Naive thymus-derived CD8-positive, alpha-beta T cell (primary cell): ENCODE measurements at places on chromosomes 1 and 21.

DNA sequence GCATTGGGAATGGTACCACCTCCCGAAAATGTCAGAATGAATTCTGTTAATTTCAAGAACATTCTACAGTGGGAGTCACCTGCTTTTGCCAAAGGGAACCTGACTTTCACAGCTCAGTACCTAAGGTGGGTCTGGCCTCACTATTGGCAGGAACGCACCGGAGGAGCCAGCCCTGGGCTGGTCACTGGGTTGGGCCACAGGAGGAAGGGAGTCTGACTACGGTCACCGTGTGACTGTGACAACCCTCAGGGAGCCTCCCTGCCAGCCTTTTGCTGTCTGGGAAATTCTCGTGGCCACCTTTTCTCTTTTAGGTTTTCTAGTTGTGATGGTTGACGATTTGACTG, 2.2 kb downstream of the IL10RB start:
- no peak for DNase-seq

DNA sequence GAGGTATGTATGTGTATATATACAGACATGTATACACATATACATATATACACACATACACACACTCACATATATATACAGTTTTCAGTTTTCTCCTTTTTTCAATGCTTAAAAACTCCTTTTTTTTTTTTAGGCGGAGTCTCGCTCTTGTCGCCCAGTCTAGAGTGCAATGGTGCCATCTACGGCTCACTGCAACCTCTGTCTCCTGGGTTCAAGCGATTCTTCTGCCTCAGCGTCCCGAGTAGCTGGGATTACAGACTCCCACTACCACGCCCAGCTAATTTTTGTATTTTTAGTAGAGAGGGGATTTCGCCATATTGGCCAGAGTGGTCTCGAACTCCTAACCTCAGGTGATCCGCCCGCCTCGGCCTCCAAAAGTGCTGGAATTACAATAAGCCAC, 27.0 kb downstream of the STYXL2 start:
- no peak for DNase-seq

- DNase-seq, result no peak
Measured at GRCh38 chr1:184635980-184636431, 118.7 kb downstream of the EDEM3 start.

DNA sequence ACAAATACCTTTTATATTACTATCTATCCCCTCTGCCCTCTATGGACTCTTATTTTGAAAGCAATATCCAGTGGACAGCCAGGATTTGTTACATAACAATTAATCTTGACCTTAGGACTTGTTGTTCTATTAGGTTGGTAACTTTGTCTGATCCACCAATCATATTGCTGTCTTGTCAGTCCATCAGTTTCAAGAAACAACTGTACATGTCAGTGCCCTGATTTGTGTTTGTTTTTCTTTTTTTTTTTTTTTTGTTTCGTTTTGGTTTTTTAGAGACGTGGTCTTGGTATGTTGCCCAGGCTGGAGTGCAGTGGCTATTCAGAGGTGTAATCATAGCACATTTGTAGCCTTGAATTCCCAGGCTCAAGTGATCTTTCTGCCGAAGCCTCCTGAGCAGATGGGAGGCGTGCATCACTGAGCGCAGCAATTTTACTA, 1.5 kb upstream of the SCP2 start:
- DNase-seq, result no peak

DNA sequence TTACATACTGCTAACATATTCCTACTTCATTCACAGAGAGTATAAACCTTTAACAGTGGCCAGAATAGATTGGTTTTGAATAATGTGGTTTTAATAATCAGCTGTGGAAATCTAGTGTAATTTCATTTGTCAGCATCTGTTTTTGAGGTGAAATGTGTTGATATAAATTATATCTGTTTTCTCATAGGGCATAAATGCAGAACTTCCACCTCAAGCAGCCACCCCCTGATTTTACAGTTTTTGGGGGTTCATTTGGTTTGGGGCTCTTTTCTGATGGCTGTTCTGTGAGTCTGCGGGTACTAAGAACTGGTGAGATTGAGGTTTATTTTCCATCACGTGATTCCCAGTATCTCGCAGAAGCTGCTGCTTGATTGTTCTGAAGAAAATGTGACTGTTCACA, 23.2 kb downstream of the EDARADD start:
- no peak for DNase-seq
